Activated CD8-positive, alpha-beta T cell treated with anti-CD3 and anti-CD28 coated beads for 36 hours (primary cell): ENCODE measurements at places on chromosomes 2 and 18. TPM values are rescaled to one million over a fixed set of nuclear protein-coding genes. Genes with fewer than 3 reads are reported as not detected.

AFF3 gene
- 3.1 TPM for total RNA-seq

DNMT3A gene
- total RNA-seq = 97.8 TPM

B3GNT7 gene
- 0.29 TPM for total RNA-seq

WNT6 gene
- 0.34 TPM for total RNA-seq

NEU4 gene
- 0.54 TPM for total RNA-seq

CENPA gene
- 33.6 TPM for total RNA-seq

FER1L5 gene
- total RNA-seq = not detected

IMPA2 gene
- total RNA-seq = 17.7 TPM

FOXD4L1 gene
- total RNA-seq = 0.23 TPM

CXCR2 gene
- 0.27 TPM for total RNA-seq

CHPF gene
- 18.4 TPM for total RNA-seq

ARHGAP25 gene
- 59.3 TPM for total RNA-seq

FBXO48 gene
- total RNA-seq = 1.4 TPM

PROC gene
- not detected for total RNA-seq

ITM2C gene
- total RNA-seq = 43.4 TPM

ABHD3 gene
- 18.0 TPM for total RNA-seq

EN1 gene
- total RNA-seq = not detected

SRD5A2 gene
- not detected for total RNA-seq

GALNT5 gene
- total RNA-seq = not detected

COX7A2L gene
- total RNA-seq = 113 TPM

ATIC gene
- 319 TPM for total RNA-seq

TGFBRAP1 gene
- 20.2 TPM for total RNA-seq

KCNG2 gene
- total RNA-seq = not detected

ING5 gene
- total RNA-seq = 37.7 TPM

ANKRD30B gene
- not detected for total RNA-seq

ACYP2 gene
- total RNA-seq = 6.0 TPM

GPR148 gene
- not detected for total RNA-seq

PLGLB2 gene
- not detected for total RNA-seq

CHN1 gene
- 3.0 TPM for total RNA-seq

STARD7 gene
- total RNA-seq = 145 TPM

AQP12B gene
- not detected for total RNA-seq

STAM2 gene
- total RNA-seq = 13.0 TPM

C18orf63 gene
- not detected for total RNA-seq
